ENCODE measurements at places on chromosomes 2 and 18. TPM values are rescaled to one million over a fixed set of nuclear protein-coding genes. Genes with fewer than 3 reads are reported as not detected.

MBOAT2 gene
- total RNA-seq, result 4.9 TPM

ZNF514 gene
- 10.2 TPM for total RNA-seq

CIB4 gene
- not detected for total RNA-seq

EVA1A gene
- 149 TPM for total RNA-seq

C2orf80 gene
- total RNA-seq, result not detected

Data from pulmonary artery endothelial cell (primary cell).